Gastrocnemius medialis (tissue), 4 donors: ENCODE measurements at places on chromosomes 13 and 19.

GRCh38 chr13:45082964-45083363 is 37.3 kb upstream of the GTF2F2 start:
- DNase-seq = no peak

DNA sequence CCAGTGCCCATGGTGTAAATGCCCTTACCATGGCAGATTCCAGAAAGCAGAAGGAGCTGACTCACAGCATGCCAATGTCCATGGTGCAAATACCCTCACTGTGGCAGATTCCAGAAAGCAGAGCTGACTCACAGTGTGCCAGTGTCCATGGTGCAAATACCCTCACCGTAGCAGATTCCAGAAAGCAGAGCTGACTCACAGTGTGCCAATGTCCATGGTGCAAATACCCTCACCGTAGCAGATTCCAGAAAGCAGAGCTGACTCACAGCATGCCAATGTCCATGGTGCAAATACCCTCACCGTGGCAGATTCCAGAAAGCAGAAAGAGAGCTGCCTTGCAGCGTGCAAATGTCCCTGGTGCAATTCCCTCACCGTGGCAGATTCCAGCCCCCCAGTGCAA is 163.8 kb upstream of the SOX1 start:
- no peak for DNase-seq

DNA sequence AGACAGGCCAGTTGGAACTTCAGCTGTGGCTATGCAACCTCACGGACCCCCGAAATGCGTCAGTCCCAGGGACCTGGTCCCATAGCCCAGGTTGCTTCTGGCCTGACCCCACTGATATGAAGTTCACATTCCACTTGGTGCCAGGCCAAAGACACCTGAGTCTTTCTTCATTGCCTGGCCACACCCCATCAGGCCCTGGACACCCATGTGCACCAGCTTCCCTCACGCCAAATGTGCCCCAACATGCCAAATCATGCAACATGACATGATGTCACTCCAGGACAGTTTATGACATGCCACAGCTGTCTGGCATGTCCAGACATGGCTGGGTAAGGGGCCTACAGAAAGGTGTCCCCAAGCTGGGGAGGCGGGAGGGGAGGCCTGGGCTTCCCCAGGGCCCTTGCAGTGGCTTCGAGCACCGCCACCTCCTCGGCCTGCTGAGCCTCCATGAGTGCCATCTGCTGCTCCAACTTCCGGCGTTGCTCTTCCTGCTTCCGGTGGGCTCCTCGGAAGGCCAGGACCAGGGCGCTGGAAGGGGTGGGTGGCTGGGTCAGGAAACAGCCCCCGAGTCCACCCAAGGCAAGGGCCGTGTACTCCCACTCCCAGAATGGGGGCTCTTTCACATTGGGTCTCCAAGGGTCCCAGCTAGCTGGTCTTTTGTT is 4.3 kb upstream of the NR2F6 start:
- DNase-seq = no peak

- DNase-seq = no peak
Observed at GRCh38 chr19:840519-841206, at the start of gene PRTN3. PRTN3 (plus strand) TSS chr19:840999; CDS start chr19:841009, 10 bp downstream.

DNA sequence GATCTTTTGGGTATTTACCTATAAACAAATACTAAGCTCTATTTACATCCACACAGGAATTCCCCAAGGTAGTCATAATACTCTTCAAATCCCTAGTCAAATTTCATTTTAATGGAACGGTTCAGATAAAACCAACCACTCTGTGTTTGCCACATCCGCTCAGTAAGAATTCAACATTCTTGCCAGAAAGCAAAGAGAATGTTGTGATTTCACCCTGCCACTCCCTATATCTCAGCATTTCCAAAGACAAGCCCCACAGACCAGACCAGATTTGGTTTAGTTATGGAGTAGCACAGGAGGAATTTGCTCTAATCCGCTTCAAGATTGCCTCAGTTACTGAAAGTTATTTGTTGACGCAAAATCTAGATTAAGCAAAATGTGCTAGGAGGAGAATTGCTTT is 105.6 kb upstream of the SERP2 start:
- DNase-seq = no peak
